ENCODE measurements at places on chromosomes 11 and 22. TPM values are rescaled to one million over a fixed set of nuclear protein-coding genes. Genes with fewer than 3 reads are reported as not detected.

Gene CCDC87
- 0.15 TPM for polyA plus RNA-seq

- DNase-seq, result no peak
Measured at GRCh38 chr11:117483372-117483771, 155.7 kb downstream of the CEP164 start.

Gene TMPRSS5
- 1.2 TPM for polyA plus RNA-seq

Gene RIMBP3B
- not detected for polyA plus RNA-seq

Gene SPTBN2
- polyA plus RNA-seq, result 10.4 TPM

DNA sequence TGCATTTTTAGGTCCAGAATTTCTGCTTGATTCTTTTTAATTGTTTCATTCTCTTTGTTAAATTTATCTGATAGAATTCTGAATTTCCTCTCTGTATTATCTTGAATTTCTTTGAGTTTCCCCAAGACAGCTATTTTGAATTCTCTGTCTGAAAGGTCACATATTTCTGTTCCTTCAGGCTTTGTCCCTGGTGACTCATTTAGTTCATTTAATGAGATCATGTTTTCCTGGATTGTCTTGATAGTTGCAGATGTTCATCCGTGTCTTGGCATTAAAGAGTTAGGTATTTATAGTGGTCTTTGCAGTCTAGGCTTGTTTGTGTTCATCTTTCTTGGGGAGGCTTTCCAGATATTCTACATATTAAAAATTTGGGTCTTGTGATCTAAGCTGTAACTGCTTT is 694.8 kb upstream of the CCDC179 start:
- DNase-seq, result peak; percentile 65

DNA sequence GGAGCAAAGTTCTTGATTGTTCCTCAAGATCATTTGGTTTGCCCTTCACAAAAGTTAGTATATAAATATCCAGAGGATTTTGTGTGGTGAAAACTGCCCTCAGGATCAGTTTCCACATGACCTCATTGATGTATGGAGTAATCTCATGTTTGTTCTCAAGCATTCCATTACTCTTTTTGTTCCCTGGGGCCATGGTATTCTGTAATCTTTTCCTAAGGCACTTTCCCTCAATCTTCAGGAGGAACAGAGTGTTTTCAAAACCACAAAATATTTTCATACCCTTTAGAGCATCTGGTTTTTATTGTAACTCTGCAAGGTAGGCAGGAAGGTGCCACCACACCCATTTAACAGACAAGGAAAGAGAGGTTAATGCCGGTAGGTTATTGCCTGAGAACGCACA is 99.6 kb downstream of the FAM181B start:
- DNase-seq, result no peak

GRCh38 chr22:26474682-26475081 is 8.9 kb downstream of the HPS4 start:
- no peak for DNase-seq

Gene LARGE2
- polyA plus RNA-seq, result 0.25 TPM

Gene HSPB2
- polyA plus RNA-seq, result 76.6 TPM

GRCh38 chr11:111735262-111736116 is 30.7 kb downstream of the PPP2R1B start:
- DNase-seq, result peak; percentile 95

DNA sequence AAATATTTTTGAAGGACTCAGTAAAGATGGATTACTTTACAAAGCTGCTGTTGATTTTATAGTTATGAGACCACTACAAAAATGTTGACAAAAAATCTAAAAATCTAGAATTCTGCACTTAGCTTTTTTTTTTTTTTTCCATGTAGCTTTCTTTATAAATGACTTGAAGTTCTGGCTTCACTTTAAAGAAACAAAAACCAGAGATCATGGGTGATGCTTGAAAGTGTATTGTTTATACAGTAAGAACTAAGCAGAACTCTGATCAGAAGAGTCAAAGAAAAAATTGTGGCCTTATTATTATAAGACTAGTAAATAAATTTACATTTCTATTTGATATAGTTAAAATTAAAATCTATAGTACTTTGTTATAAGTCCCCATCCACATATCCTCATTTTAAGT is 301.7 kb downstream of the BLID start:
- DNase-seq, result no peak

GRCh38 chr22:46452195-46453005 is 85.0 kb downstream of the CELSR1 start:
- no peak for DNase-seq

- DNase-seq, result peak; percentile 22
Measured at GRCh38 chr22:45817745-45818423, 146.2 kb downstream of the ATXN10 start.
